ENCODE measurements at places on chromosomes 3 and 15.

DNA sequence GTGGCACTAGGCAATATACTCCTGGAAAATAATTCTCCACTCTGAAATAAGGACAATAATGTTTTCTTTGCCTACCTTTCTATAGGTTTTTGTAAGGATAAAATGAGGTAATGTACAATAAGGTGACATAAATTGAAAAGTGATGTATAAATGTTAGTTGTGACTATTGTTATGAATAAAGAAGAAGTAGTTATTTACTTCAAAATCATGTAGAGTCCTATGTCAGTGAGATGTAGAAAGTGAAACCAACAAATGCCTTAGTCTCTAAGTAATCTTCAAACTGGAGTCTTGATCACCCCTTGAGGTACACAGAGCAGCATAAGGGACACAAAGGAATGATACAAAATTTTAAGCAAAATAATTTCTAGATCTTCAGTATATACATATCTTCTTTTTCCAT lies 60.3 kb upstream of the TP63 start:
- no peak for DNase-seq

GRCh38 chr3:28726840-28727239 lies 378.2 kb upstream of the AZI2 start:
- no peak for DNase-seq

GRCh38 chr3:178773358-178773757 lies 237.1 kb downstream of the KCNMB2 start:
- no peak for DNase-seq

DNA sequence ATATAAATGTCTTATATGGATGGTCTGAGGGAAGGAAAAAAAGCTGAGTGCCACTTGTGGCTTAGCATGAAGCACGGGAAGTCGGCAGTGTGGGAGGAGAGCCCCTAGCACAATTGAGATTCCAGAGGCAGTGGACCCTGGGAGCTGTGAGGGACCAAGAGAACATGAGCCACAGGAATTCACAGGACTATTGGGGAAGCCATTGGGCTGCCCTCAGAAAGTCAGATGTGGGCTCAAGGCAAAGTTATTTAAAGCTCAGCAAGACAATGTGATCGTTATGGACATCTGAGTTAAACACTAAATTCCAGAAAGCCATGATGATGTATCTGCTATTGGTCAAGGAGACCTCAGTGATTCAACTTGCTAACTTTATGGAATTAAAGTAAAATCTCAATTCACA lies 380.8 kb upstream of the IL12A start:
- no peak for DNase-seq

GRCh38 chr3:122055215-122055614 lies at the start of gene CD86:
TSS of gene CD86 (plus strand) at chr3:122055362. CDS start at chr3:122055490, 128 bp downstream.
- DNase-seq, result no peak

DNA sequence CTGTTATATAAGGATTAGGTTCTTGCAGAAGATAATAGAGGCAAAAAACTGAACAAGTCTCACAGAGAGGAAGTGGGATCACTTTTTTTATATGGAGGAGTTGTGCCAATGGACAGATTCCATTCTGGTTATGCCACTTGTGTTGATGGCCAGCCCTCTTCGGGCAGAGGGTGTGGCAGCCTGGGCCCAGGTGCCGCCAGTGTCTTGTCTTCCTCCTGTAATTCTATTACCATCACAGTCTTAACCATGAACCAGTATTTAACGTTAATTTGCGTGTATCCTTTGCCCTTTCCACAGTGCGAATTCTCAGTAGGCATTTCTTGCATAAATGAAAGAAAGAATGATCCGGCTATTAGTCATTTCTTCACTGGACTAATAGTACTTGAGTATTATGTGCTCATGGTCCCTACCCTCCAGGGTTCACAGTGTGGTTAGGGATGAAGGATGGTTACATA lies 7.0 kb upstream of the USP4 start:
- DNase-seq, result no peak
